Muscle of leg (tissue), 16 donors: ENCODE measurements at places on chromosomes 3 and 15. TPM values are rescaled to one million over a fixed set of nuclear protein-coding genes. Genes with fewer than 3 reads are reported as not detected.
A peak's percentile ranks its signal among the peaks of the same experiment; 100 is the strongest.

DNA sequence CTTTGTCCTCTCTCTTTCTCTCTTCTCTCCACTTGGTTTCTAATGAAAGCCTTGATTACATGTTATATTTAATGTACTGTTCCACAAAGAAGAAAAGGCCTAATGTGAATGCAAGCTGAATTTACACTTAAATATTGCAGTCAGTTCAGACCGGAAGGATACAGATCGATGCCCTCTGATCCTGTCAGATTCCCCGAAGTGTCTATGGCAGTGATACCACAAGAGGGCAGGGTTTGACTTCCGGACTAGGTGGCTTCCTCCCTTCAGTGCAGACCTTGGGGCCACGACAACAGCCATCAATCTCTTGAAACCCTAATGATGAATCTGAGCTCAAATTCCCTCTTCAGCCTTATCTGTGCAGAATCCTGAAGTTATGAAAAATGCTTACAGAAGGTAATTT, 29.5 kb downstream of the AGTR1 start:
- peak; percentile 26 for DNase-seq

DNA sequence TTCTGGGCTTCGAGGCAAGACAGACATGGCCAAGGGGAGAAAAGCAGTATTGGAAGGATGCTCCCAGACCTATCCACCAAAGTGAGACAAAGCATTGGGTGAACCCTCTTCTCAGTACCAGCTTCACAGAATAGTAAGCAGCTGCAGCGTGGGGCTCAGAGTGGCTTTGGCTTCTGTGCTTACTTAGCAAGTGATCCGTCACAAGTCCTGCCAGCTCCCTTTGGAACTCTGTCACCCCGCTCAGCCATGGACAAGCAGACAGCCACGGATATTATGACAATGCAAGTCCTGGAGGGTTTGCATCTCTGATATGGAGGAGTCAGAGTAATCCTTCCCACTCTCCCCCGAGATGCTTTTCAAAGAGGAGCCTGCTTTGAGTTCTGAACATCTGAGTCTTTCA, 90.8 kb downstream of the SLCO3A1 start:
- DNase-seq, result no peak

DNA sequence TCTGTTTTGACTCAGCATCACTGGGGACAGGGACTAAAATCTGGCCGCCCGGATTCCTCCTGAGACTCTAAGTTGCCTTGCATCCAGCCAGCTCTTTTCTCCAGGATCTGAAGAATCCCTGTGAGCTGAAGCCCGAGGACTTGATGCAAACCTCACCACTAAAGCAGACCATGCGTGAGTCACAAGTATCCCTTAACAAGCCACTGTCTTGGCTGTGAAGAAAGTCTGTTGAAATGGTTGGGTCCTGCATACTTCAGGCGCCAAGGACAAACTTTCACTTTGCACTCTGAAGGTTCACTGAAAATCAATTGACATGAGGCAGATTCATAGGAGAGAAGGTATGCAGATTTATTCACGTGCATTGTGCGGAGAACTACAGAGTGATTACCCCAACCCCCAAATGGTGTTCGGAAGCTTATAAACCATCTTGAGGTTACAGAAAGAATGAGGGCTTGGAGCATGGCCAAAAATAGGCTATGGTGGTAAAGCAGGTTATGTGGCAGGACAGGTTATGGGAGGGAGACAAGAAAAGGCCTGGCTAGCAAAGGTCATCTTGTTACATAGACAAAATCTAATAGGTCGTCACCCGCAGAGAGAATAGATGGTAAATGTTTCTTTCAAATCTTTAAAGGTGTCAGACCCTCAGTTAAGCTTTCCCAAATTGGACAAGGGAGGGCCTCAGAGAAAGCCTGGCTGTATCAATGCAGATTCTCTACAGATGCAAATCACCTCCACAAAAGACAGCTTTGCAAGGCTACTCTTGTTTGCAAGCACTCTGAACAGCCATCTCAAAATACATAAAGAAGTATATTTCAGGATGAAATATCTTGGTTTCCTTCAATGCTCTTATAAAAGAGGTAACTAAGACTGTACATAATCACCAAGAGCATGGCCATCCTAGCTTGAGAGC, 126.3 kb upstream of the PLAAT1 start:
- DNase-seq, result no peak

DNA sequence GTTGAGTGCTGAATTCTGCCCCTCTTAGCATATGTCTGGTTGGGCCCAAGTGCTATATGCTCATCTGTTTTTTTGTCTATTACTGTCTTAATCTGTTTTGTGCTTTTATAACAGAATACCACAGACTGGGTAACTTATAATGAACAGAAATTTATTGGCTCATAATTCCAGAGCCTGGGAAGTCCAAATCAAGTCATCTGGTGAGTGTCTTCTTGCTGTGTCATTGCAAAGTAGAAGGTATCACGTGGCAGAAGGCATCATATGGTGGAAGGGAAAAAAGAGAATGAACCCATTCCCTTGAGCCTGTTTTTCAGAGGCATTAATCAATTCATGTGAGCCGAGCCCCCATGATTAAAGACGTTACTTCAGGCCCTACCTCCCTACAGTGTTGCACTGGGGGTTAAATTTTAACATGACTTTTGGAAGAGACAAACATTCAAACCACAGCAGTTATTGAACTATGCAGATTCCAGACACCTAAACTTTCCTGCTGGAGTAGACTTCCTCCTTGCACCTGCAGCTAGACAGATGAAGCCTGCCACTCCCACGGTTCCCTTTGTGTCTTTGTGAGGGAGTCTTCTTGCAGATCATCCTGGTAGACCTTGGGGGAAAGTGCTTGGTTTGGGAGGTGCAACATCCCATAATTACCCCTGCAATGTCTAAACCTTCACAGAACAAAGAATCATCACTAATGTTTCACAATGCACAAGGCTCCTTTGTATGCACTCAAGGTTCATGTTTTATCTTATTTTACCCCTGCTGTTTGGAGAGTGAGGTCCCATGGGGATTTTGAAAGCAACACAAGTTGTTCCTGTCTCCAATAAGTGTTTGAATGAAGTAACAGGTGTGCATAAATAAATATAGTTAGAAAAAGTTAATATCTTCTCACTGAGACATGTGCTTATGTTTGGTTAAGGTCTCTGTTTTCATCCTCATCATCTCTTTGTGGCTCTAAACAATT, 64.7 kb upstream of the XCR1 start:
- no peak for DNase-seq

- DNase-seq, result no peak
These were observed 878.5 kb downstream of the ROBO1 start for GRCh38 chr3:78889348-78889747.

GRCh38 chr3:25114532-25114931, 313.5 kb upstream of the RARB start:
- no peak for DNase-seq

DNA sequence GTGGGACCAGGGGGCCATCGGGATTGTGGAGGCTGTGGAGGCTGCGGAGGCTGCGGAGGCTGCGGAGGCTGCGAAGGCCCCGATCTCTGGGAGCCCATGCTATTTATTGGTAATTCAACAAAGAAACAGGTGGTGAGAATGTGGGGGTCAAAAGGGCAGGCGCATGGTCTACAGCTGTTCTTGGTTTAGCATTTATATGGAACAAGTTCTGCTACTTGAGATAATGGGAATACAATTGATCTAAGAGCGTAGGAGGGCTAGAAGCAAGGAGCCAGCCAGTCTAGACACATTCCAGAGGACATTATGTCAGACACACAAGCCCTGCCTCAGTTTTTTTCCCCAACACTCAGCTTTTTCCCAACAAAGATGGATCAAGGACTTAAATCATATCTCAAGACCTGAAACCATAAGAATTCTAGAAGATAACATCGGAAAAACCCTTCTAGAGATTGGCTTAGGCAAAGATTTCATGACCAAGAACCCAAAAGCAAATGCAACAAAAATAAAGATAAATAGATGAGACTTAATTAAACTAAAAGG, 20.1 kb downstream of the C3orf80 start:
- no peak for DNase-seq

- no peak for DNase-seq
These were observed 638 bp upstream of the TBC1D5 start for GRCh38 chr3:17742880-17743657.

DNA sequence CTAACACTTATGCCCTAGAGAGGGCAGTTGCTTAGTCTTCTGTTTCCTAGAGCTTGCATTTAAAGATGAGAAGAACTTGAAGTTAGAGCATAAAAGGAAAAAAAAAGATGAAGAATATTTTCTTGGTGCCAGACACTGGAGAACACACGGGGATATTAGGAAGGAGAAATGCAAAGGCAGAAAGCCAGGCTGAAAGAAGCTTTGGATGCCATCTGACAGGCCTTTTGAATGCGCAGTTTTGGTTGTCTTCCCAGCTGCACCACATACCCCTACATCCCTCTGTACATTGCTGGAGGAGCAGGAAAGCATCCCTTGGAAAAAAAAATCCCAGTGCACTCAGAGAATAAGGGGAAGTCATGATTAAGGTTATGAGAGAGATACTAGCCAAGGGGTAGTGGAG, 378.9 kb downstream of the GAP43 start:
- peak; percentile 13 for DNase-seq

CERS3 gene
- 0.58 TPM for total RNA-seq

ADCY5 gene
- total RNA-seq, result 1.8 TPM

RHCG gene
- not detected for total RNA-seq

LRRIQ4 gene
- total RNA-seq, result 0.09 TPM

OIP5 gene
- total RNA-seq, result 4.0 TPM
